ENCODE measurements at places on chromosomes 1 and 21.

- DNase-seq: no peak
Observed at GRCh38 chr1:33501309-33501708, 28.9 kb downstream of the ZSCAN20 start.

DNA sequence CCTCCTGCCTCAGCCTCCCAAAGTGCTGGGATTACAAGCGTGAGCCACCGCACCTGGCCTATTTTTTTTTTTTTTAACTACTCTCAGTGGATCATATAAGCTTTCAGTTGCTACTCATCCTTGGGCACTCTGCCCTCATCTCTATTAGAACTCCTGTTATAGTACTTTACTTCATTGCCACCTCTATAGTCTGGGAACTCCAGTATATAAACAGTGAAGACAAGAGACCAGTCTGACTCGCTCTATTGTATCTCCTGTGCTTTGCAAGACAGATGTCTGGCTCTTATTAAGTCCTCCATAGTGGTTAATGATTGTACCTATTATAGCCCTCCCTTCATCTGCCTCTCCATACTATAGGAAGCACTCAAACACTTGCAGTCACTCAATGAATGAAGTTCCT, 15.1 kb downstream of the KHDRBS1 start:
- no peak for DNase-seq

GRCh38 chr1:10823000-10823401, 26.6 kb upstream of the CASZ1 start:
- no peak for DNase-seq

GRCh38 chr1:94304553-94304952, 67.2 kb upstream of the ARHGAP29 start:
- no peak for DNase-seq

Measured in right hindlimb (tissue), 1 donor.